HT-29 (cell line): ENCODE measurements at places on chromosomes 5 and 9.

- DNase-seq: no peak
Observed at GRCh38 chr5:79143684-79144379, 32.2 kb downstream of the BHMT start.

GRCh38 chr9:89743573-89744254 lies 138.9 kb downstream of the GADD45G start:
- no peak for DNase-seq

DNA sequence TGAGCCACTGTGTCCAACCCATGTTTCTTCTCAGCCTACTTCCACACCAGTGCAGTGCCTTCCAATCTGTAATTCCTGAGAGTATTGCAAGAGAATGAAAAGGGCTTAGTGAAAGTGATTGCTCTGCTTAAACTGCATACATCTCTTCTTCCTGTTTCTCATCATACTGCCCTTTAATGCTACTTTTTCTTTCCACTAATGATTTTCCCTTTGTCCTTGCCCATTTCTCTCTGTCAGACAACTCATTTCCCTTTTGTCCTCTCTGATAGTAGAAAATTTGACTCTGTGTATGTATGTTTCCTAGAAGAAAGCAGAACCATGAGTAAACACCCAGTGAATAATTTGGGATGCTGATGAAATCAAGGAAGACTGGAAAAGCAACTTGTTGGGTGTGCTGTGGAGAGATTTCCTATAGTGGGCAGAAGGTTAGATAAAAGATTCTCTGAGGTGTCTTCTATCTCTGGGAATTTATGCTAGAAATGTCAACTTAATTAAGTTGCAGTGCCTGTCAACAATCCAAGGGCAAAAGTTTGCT lies 102.2 kb upstream of the CHD1 start:
- DNase-seq: no peak

GRCh38 chr5:127718181-127718580 lies 15.0 kb downstream of the CCDC192 start:
- DNase-seq: no peak

GRCh38 chr5:159104051-159104651 lies 4.4 kb upstream of the EBF1 start:
- no peak for DNase-seq

DNA sequence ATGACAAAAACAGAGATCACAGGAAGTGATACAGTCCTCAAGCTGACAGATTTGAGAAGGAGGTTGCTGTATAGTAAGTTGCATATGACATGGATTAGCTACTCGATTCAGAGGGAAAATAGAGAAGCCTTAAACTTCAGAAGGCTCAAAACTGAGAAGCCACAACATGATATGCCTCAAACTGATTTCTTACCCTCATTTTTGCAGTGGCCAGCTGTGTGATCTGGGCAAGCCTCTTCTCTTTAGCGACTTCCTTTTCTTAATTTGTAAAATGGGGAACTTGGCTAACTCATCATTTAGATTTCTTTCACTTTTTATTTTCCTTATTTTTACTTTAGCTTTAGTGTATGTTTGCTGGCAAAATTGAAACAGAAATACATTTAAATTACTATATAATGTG lies 421.1 kb downstream of the KIF4B start:
- no peak for DNase-seq

DNA sequence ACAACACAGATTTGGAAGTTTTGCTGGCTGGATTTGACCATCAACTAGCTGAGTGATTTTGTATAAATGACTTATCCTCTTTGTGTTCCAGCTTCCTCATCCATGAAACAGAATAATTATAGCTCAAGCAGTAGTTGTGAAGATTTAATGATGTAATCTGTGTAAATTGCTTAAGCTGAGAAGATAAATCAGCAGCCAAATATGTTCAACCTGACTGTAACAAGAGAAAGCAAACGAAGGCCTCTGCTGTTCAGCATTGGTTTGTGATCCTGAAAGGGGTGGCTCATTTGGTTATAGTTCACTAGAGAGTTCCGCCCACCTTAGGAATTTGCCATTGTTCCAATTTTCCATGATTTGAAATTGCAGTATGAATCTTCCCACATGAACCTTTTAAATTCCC lies 75.7 kb upstream of the CCDC112 start:
- peak; percentile 67 for DNase-seq

GRCh38 chr9:136597965-136598364 lies 52.1 kb upstream of the NOTCH1 start:
- no peak for DNase-seq

- no peak for DNase-seq
Observed at GRCh38 chr9:81989700-81990099, 1.1 kb downstream of the SPATA31D1 start.

- no peak for DNase-seq
Observed at GRCh38 chr5:6216471-6217075, 161.8 kb downstream of the MED10 start.

- DNase-seq: peak; percentile 39
Observed at GRCh38 chr9:98172604-98173003, 19.8 kb downstream of the CORO2A start.

DNA sequence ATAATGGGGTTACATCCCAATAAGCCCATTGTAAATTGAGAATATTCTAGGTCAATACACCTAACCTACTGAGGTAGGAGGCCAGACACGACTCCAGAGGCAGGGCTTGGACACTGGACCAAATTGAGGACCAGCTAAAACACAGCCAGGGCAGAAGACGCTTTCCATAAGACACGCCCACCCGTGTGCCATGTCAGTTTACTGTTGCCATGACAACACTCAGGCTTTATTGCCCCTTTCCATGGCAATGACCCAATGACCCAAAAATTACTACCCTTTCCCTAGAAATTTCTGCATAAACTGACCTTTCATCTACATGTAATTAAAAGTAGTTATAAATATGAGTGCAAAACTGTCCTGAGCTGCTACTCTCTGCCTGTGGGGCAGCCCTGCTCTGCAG lies 31.5 kb downstream of the SLC22A4 start:
- DNase-seq: no peak

GRCh38 chr5:116313366-116313765 lies 228.5 kb downstream of the COMMD10 start:
- DNase-seq: no peak

- DNase-seq: no peak
Observed at GRCh38 chr5:59164041-59164830, 581.4 kb downstream of the RAB3C start.

GRCh38 chr9:7212101-7212500 lies 454.3 kb downstream of the KDM4C start:
- DNase-seq: no peak

DNA sequence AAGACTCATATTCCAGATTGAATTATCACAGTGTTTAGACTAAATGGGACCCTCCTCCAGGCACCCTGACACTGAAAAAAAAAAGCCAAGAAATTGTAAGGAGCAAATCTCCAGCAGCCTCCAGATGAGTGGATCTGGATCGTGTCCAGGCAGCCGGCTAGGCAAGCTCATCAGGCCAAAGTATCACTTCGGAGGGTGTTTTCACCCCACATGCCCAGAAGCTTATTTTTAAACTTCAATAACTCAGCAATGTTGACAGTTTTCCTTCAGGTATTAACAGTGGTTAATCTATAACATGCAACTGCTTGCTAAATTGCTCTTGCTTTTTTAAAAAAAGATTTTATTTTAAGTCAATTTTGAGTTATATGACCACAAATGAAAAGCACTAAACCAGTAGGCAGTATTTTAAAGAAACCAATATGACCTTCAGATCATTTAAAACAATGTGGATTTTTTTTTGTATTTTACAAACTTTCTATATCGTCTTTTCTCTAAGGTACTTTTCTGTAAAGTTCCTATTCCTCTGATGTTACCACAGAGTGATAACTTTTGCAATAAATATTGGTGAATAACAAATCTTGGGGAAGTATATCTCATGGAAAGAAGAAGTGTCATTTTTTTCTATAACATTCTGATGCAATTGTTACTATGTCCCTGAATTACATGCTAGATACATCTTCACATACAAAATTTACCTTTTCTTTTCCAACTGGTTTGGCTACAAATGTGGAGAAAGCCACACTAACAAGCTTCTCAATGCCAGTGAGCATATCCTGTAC lies 30.7 kb downstream of the ACOT12 start:
- DNase-seq: no peak

GRCh38 chr5:79235261-79235633 lies 684 bp upstream of the JMY start:
- DNase-seq: no peak

DNA sequence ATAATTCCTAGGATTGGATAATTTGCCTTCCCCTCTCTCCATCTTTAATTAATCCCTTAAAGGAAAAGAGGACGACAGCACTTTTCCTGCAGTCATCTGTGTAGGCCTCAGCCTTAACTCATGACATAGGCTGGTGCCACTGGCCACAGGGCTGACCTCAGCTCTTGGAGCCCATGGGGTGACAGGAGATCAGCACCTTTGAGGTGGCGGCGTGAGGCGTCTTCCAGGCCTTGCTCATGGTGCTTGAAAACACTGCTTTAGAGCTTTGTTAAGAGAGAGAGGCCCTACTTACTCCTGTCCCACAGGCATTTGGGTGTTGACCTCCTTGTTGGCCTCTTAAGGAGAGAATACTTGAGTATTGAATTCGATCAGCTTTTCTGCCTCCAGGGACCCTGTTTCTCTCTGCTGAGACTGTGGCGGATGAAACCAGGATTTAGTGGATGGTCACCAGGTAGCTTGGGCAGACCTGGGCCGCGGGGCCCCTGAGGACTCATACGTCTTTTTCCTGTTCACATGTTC lies 23.4 kb downstream of the TENT4A start:
- no peak for DNase-seq

DNA sequence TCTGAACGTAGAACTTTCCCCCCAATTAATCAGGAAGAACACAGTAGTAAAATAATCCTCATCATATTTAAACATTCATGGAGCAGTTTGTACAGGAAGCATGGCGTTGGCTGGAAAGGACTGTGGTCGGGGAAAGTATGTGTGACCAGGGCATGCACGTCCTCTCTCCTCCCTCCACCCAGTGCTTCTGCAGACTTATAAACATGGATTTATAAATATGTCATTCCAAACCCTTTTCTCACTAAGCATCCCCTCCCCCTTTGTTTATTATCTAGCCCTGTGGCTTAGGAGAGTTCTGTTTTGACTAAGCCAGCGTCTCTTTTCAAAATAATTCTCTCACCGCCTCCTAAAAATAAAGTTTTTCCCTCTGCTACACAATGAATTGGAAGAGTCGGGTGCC lies 70.4 kb upstream of the DAP start:
- no peak for DNase-seq

DNA sequence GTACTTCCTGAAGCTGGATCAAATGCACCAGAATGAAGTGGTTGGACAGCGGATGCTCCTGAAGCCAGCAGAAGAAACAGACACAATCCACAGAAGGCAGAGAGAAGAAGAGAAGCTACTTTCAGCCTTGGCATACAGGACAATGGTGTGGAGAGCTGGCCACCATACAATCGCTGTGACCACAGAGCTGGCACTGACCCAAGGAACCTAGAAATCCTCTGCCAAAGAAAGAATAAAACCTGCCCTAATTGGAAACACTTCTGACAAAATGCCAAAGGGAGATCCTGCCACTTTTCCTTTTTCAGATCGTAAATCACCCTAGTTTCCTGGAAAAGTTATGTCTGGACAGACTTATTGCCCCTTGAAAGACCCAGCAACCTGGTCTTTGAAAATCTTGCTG lies 77.8 kb downstream of the BAAT start:
- no peak for DNase-seq

DNA sequence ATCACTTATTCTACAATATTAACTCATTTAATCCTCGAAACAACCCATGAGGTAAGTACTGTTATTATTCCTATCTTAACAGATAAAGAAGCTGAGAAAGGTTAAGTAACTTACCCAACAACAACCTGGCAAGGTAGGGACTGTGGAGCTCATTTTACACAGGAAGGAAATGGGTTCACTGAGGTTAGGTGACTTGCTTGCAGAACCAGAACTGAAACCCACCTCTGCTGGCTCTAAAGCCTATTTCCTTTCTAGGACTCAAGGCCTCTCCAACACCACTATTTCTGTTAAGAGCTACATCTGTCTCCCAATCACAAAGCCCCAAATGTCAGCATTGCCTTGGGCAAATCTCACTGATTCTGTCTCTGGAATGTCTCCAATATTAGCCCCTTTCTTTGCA lies 38.9 kb upstream of the IFNK start:
- no peak for DNase-seq

DNA sequence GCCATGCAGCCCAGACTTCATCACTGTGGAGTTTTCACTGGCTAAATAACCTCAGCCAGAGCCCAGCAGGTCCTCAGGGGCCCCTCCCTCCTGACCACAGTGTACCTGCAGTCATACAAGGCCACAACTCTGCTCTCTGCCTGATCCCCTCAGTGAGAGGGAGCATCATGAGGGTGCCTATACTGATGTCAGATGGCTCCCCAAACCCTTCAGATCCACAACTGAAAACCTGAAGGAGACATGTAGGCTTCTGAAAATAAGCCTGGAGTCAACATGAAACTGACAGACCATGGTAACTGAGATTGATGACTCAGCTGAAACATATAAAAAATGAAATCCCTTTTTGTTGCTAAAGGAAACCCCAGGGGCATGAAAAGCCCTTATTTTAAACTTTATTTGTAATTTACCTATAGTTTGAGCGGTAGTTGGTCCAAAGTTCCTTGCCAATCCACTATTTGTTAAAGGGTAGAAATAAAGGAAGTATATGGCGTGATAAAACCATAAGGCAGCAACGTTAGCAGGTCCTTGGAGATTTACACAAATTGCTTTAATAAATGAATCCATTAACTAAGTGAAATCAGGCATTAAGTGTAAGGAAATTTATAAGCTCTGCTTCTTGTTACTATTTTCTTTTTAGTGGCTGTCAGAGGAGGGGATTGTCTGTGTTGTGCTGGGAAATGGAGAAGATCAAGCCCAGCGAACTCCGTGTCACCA lies 68.3 kb downstream of the FGF1 start:
- DNase-seq: no peak

- no peak for DNase-seq
Observed at GRCh38 chr9:96021551-96022444, 146.3 kb downstream of the ERCC6L2 start.

DNA sequence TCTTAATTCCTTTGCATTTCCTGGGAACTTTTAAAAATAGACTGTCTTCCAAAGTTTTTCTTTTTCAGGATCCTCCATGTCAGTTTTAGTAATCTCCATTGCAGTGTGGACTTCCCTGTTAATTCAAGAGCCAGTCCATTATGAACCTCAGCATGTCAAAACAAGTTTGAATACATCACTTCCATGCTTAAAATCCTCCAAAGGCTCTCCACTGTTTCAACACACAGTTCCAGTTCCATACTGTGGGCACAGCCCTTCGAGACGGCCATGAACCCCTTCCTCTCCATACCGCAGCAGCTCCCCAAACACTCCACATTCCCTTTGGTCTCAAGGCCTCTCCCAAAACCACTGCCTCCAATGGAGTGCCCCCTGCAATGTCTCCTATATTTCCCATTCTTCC lies 19.5 kb downstream of the LIFR start:
- no peak for DNase-seq

- no peak for DNase-seq
Observed at GRCh38 chr5:107367480-107367879, 303.3 kb downstream of the EFNA5 start.

GRCh38 chr5:57955511-57955910 lies 472.9 kb upstream of the ACTBL2 start:
- no peak for DNase-seq

DNA sequence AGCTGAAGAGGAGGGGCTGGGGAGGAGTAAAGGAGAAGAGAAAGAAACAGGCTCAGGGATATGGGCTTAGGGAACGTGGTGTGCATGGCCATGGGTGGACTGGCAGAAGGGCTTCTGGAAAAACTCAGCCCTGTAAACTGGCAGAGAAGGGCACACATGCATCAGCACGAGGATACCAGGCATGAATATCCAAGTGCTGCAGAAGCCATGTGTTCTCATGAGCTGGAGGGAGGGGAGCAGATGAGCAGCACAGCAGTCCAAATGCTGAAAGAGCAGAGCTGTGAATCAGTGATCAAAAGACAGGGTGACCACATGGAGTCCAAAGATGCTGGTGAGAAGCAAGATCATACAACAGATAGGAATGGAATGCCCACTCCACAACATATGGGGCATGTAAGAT lies 72.3 kb downstream of the SEMA5A start:
- DNase-seq: no peak
